Occipital lobe (tissue), 3 donors: ENCODE measurements at places on chromosomes 6 and 20.

DNA sequence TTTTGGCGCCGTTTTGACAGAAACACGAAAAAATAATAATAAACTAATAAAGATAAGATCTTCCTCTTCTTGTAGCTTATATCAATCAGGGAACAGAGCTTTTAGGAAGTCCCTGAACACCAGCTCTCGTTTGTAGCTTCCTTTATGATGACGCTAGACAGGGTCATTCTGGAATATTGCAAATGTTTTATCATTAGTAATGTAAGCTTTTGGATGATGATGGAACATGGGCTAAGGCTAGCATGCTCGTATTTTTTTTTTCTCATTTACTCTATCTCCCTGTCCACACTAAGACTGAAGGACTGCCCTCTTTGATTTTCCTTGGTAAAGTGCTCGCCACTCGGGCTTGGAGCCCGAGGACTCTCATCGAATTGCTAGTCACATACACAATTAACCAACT lies 22.1 kb upstream of the POM121L2 start:
- DNase-seq = no peak

GRCh38 chr6:142200846-142201628 lies 54.0 kb downstream of the VTA1 start:
- DNase-seq = no peak

- no peak for DNase-seq
Measured at GRCh38 chr6:15396808-15397207, 150.9 kb downstream of the JARID2 start.

- DNase-seq = no peak
Measured at GRCh38 chr6:4435981-4436445, 300.6 kb upstream of the ECI2 start.
